ENCODE measurements at places on chromosomes 3 and 15. TPM values are rescaled to one million over a fixed set of nuclear protein-coding genes. Genes with fewer than 3 reads are reported as not detected.

DNA sequence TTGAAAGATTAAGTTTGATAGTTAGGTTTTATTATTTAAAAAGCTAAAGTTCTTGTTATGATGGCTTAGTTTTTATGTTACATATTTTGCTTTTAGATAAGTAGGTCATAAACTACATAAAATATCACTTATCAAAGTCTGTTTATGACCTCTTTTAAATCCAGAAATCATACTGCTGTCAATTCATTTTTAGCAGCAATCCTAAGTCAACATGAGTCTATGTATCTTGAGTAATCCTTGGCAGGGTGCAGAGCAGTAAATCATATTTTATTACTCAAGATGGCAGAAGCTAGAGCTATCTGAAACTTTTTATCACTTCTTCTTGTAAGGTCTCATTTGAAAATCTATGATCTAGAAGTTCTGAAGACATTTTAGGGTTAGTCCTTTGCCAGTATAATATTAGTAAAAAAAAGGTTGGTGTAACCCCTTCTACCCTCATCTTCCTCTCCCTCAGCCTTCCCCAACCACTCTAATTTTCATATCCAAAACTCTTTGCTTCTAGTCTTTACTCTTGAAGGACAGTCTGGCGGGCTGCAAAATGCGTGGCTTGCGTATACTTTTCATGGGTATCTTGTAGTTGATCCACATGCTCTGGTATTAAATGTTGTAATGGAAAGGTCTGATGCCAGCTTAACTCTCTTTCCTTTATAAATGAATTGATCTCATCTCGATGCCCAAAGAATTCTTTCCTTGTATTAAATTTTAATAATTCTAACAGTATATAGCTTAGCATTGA, 134.0 kb upstream of the THRB start:
- no peak for DNase-seq

DNA sequence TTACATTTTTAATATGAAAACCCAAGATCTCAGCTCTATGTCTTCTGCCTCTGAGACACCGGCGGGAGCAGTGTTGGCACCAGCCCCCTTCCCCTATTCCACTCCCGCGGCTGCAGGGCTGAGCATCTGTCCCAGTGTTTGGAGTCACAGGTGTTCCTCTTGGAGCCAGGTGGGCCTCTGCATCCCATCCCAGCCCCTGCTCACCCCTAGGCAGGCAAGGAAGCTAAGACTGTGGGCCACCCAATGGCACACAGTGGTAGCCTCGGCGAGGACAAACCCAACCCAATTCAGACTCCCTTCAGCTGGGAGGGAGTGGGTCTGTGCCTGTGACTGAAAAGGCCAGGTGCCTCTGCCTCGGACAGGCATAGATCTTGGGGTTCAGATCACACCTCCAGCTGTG, 3.1 kb downstream of the CHST13 start:
- DNase-seq: peak; percentile 47

DNA sequence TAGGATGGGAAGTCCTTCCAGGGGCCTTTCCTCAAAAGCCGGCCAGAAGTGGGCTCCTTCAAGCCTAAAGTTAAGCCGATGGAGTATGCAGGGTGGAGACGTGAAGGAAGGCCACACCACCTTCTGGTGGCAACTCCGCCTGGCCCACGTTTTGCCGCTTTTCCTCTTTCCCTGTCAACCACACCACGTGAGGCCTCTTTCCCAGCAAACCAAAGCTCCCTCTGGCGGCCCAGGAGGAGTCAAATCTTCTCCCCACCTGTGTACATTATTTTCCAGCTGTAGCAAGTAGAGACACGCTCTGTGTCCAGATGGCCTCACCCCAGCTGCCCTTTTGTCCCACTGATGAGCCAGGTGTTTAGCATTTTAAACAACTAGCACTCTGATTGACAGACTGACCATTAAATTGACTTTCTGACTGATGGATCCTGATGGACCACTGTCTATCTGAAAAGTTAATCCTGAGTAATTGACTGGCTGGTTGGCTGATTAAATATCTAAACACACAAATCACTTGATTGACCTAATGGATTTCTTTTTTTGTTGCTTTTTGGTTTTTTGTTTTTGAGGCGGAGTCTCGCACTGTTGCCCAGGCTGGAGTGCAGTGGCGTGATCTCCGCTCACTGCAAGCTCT, 59.6 kb upstream of the ZBTB38 start:
- no peak for DNase-seq

DNA sequence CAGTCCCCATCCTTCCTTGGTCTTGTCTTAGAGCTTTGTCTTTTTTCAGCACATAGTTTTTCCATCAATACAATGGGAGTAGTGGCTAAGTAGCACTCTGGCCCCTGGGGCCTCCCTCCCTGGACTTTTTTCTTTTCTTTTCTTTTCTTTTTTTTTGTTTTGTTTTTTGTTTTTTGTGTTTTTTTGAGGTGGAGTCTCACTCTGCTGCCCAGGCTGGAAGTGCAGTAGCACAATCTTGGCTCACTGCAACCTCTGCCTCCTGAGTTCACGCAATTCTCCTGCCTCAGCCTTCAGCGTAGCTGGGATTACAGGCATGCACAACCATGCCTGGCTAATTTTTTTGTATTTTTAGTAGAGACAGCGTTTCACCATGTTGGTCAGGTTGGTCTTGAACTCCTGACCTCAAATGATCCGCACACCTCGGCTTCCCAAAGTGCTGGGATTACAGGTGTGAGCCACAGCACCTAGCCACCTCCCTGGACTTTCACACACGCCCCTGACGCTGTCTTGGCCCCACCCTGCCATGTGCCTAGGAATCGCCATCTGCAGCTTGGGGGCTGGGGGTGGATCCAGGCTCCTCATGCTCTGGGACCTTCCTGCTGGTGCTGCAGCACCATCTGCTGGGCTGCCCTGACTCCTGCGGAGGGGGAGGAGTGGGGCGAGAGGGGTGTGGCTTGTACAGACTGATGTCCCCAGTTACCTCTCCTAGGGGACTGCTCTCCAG, 2.8 kb downstream of the C15orf39 start:
- peak; percentile 96 for DNase-seq

DNA sequence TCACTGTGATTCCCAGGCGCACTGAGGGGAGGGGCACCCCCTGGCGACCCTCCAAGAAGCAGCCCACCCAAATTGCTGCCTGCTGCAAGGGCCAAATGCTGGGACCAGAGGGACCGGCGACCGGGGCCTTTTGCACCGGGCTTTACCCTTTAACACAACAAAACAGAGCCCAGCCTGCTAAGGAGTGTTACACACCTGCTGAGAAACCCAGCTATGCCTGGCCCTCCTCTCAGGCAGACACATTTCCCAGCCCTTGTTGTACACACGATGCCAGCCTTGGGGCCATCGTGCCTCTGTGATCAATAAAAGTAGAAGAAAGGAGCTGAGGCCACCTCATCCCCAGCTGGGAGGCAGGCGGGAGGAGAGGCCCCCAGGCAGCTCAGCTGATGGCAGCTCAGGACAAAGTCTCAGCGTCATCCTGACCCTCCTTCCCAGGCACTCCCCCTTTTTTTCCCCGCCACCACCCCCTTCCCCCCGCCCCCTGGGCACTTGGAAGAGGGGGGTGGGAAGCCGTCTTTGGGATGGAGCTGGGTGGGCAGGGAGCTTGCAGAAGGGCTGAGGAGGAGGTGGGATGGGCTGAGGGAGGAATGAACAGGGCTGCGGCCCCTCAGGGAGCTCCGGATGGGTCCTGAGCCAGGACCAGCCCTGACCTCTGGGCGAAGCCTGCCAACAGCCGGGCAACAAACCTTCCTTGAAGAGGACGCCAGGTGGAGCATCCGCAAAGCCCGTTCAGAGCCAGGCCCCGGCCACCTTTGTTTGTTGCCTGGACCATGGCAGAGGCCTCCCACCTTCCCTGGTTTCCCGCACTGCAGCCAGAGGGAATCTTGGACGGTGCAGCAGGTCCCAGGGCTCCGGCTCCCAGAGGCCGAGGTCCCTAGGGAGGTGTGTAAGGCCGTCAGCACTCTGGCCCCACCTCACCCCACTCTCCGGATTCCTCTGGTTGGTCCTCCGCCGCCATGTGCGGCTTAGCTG, 45.9 kb upstream of the SEC61A1 start:
- no peak for DNase-seq

DNA sequence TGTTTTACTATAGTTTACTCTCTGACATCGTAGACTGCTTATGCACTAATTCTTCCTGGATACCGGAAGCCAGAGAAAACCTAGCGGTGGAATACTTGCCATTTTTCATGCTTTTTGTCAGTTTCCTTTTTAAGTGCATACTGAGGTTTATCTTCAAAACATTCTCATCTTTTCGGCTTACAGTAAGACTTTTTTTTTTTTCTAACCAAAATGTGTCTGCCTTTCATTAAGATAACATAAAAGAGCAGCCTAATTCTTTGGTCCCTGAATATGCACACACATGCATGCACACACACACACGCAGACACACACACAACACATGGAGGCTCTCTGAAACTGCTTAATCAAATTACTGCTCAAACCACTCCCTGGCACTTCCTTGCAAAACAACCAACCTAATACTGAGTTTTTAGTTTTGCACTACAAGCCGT, 1.3 kb downstream of the ZNF445 start:
- no peak for DNase-seq

Gene BFSP2
- total RNA-seq: not detected

Measured in sigmoid colon (tissue), 7 donors.